ENCODE measurements at places on chromosomes 12 and 14.

GRCh38 chr12:107439026-107439738 lies 246.4 kb upstream of the PWP1 start:
- DNase-seq, result no peak

DNA sequence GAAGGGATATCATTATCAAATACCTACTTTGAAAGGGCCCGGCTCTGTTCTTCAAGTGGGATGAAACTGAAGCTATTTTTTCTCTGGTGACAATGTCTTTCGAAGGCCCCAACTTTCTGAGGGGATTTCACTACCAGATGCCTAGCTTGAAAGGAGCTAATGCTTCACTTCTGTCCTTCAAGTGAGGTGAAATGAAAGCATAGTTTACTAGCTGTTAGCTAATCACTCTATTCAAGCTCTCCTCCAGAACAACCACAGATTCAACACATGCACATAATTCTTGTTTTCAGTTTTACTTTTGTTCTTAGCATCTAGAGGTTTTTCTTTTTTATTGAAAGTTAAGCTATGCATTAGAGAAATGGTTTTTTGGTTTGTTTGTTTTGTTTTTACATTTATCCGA lies 571.4 kb downstream of the NOVA1 start:
- DNase-seq, result no peak

- DNase-seq, result no peak
These were observed 452.3 kb downstream of the ADAMTS20 start for GRCh38 chr12:43099691-43100163.

DNA sequence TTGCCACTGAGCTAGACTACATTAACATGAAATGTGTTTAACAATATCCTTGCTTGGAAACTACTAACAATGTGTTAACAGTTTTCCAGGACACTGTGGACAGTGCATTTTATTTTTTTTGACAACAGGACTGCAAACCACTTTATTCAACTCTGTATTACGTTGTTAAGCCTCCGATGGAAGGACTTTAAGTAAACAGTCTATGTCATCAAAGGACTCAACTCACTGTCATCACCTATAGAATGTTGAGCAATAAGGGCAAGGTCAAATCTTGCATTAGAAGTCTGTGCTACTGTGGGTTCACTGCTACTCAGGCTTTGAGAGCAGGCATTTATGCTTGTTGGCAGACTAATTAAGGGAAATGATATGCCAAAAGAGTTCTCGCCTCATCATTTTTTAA lies 483.7 kb downstream of the FLRT2 start:
- no peak for DNase-seq

- DNase-seq, result no peak
These were observed 101.5 kb downstream of the PDE6H start for GRCh38 chr12:15074351-15074750.

GRCh38 chr12:127297327-127297726 lies 969.6 kb upstream of the TMEM132C start:
- DNase-seq, result no peak

DNA sequence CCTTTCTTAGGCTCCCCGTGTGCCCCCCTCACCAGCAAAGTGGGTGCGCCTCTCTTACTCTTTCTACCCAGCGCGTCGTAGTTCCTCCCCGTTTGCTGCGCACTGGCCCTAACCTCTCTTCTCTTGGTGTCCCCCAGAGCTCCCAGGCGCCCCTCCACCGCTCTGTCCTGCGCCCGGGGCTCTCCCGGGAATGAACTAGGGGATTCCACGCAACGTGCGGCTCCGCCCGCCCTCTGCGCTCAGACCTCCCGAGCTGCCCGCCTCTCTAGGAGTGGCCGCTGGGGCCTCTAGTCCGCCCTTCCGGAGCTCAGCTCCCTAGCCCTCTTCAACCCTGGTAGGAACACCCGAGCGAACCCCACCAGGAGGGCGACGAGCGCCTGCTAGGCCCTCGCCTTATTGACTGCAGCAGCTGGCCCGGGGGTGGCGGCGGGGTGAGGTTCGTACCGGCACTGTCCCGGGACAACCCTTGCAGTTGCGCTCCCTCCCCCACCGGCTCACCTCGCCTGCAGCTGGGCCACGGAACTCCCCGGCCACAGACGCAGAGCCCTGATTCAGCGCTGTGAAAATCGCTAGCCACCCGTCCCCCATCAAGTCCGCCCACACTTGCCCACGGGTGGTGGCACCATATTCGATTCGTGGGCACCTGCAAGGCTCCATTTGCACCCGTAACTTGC lies 1.3 kb downstream of the TMEM233 start:
- DNase-seq, result no peak

DNA sequence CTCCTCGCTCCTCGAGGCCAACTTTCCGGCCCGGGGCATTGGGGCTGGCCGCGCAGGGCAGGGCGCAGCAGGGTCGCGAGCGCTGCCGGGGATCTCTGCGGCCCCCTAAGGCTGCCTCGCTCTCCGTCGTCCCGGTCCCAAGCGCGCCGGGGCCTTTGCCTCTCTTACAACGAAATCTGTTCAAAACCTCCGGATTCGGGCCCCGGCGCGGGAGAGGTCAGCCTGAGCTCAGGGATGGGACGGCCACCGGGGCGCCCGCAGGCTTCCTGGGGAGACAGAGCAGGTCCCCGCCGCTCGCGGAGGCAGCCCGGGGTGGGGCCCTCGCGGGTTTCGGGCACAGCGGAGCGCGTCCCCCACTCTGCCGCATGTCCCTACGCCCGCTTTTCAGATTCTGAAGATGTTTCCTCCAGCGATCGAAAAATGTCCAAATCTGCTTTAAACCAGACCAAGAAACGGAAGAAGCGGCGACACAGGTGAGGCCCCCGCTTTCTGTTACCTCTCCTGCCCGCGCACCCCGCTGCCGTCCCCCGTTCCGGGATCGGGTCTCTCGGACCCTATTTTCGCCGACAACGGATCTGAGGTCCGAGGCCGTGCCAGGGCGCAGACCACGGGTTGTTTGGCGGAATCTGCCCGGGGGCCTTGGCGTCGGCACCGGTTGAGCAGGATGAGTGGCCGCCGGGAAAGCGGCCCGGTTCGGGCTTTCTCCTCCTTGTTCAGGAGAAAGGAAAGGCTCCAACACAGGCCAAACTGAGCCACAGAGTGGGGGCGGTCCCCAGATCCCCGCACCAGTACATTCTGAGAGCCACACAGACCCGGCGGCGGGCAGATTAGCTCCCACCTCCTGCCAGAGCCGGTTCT lies 1.8 kb downstream of the VSX2 start:
- no peak for DNase-seq

GRCh38 chr14:28577711-28578131 lies 188.9 kb upstream of the FOXG1 start:
- DNase-seq, result no peak

GRCh38 chr12:116474331-116474730 lies 84.8 kb upstream of the MAP1LC3B2 start:
- DNase-seq, result no peak

GRCh38 chr12:41188058-41188840 lies at the start of gene PDZRN4:
TSS of gene PDZRN4 (plus strand) at chr12:41188320.
- no peak for DNase-seq

DNA sequence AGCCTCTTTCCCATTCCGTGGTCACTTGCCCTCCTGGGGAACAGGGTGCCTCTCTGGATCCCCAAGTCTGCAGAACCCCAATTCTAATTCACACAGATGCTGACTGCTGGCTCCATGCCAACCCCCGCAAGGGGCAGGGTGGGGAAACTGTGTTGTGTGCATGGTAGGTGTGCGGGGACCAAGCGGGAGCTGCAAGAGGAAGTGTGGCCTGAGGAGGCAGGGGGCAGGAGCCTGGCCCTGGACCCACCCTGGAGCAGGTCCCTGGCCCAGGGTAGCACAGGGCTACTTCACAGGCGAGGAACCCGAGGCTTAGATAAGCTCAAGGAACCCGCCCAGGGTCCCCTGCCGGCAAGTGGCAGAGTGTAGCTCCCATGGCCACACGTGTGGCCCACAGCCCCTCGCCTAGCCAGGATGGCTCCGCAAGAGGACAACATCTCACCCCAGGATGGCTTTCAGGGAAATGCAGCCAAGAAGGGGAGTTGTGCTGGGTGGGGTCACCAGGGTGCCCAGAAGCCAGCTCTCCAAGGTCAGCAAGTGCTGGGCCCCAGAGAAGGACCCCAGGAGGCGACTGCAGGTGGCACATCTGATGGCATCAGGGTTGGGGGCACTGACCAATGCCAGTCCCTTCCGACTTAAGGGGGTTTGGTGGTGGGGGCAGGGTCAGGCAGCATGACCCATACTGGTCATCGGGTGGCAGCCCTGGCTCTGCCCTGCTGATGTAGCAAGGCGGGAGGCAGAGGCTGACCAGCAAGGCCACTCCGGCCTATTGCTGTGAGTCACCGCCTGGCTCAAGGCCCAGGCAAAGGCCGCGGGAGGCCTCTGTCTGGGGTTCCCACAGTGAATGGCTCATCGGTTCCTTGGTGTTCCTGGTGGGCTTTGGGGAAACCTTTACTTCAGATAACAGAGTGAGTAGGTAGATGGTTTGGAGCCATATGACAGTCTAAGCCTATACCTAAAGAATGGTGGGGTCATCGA lies 37.3 kb upstream of the EML1 start:
- DNase-seq, result no peak

DNA sequence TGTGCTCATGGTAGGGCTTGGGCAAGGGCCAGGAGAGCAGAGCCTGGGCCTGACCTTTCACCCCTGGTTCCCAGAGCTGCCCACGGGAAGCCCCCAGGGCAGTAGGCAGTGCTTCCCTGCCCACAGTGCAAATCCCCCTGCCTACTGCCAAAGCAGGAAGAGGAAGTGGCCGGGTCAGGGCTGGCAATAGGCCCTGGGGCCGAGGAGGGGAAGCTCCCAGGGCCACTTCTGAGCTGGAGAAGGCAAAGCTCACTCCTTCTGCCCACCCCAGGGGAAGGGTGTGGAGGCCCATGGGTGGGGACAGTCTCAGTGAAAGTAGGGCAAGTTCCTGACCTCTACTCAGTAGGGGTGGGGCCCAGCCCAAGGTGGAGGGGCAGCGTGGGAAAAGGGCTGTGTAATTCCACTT lies 5.4 kb upstream of the NR4A1 start:
- DNase-seq, result no peak

DNA sequence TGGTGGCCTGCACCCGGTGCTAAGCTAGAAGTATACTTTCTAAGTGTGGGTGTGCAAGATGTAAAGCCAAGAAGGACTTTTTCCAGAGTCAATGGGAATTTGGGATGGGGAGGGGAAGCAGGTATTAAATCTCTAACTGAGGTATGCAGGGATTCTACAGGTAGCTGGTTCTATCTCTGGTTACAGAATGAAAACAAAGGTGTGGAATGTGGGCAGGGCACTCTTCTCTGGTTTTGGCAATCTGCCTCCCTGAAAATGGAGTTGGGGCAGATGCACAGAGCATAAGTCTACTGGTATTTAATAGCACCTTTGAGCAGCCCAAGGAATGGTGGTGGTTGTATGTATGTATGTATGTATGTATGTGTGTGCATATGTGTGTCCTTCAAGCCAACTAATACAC lies 66.7 kb upstream of the PPP1R12A start:
- no peak for DNase-seq

DNA sequence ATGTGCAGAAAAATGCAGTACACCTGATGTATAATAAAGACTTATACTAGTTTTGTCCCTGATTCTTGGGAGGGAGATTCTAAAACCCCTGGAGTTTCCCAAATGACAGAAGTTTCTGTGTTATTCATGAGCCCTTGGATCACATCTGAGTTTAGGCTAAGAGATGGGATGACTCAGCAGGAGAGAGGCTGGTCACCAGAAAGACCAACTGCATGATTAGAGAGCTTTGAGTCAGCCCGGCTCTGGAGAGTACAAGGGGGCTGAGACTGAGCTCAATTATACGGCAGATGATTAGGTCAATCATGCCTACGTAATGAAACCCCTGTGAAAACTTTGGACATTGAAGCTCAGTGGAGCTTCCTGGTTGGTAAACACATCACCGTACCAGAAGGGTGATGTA lies 174.2 kb downstream of the SSPN start:
- no peak for DNase-seq

- DNase-seq, result peak; percentile 74
These were observed 154.1 kb upstream of the ATP2B1 start for GRCh38 chr12:89862511-89863445.

- DNase-seq, result peak; percentile 31
These were observed 522 bp downstream of the R3HDM2 start for GRCh38 chr12:57430112-57430930.

DNA sequence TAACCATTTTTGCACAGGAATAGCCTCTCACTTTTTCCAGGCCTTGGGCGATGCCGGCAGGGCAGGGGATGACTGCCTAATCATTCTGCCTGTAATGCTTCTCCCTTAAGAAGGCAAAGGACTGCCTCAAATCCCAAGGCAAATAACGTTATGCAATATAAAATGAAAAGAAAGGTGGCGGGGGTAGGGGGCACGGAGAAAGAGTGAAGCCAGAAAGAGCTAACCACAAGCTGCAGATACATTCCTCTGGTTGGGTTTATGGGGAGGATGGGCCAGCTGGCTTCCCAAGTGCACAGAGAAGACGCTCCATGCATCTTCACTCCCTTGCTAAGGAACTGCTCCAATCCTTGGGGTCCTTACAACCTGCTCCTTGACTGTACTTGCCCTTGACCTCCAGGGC lies 229.5 kb downstream of the FOXN3 start:
- no peak for DNase-seq

DNA sequence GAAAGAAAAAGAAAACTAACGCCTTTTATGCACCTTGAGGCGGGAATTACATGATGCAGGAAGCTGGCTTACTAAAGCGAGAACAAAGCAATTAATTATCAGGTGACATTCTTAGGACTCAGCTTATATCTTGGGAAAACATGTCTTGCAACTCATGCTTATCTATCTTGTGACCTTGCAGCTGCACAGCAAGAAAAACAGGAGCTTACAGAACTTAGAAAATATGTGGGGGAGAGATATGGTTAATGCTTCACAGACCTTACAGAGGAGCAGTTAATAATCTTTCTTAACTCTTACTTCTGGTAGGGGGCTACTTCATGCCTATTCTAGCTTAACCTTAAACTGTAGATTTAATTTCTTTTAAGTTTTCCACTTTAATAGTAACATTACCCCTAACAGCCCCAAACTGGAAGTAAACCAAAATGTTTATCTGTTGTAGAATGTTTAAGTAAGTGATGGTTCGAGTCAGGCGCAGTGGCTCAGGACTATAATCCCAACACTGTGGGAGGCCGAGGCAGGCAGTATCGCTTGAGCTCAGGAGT lies 13.2 kb upstream of the OR11G2 start:
- DNase-seq, result no peak

- DNase-seq, result no peak
These were observed 840 bp downstream of the MRPL52 start for GRCh38 chr14:22830443-22831010.

- DNase-seq, result peak; percentile 25
These were observed 914 bp upstream of the PACS2 start for GRCh38 chr14:105313381-105314286.

- DNase-seq, result no peak
These were observed 103.0 kb downstream of the PUS7L start for GRCh38 chr12:43655586-43655985.

GRCh38 chr14:77260199-77260598 lies 10.8 kb downstream of the NGB start:
- DNase-seq, result no peak

GRCh38 chr14:50955373-50956043 lies 11.2 kb upstream of the PYGL start:
- DNase-seq, result no peak

GRCh38 chr14:45785240-45785639 lies 532.2 kb upstream of the MIS18BP1 start:
- DNase-seq, result no peak

GRCh38 chr12:77943466-77943865 lies 112.8 kb downstream of the NAV3 start:
- DNase-seq, result no peak

GRCh38 chr12:48980953-48981756 lies 3.0 kb downstream of the WNT1 start:
- peak; percentile 46 for DNase-seq

Measured in CD4-positive, alpha-beta T cell treated with Interleukin-2 at 100 ng/mL for 4 hours (primary cell).